ENCODE measurements at places on chromosomes 1 and 21.
A peak's percentile ranks its signal among the peaks of the same experiment; 100 is the strongest.

GRCh38 chr1:229381234-229381633 lies 38.4 kb upstream of the CCSAP start:
- DNase-seq, result no peak

DNA sequence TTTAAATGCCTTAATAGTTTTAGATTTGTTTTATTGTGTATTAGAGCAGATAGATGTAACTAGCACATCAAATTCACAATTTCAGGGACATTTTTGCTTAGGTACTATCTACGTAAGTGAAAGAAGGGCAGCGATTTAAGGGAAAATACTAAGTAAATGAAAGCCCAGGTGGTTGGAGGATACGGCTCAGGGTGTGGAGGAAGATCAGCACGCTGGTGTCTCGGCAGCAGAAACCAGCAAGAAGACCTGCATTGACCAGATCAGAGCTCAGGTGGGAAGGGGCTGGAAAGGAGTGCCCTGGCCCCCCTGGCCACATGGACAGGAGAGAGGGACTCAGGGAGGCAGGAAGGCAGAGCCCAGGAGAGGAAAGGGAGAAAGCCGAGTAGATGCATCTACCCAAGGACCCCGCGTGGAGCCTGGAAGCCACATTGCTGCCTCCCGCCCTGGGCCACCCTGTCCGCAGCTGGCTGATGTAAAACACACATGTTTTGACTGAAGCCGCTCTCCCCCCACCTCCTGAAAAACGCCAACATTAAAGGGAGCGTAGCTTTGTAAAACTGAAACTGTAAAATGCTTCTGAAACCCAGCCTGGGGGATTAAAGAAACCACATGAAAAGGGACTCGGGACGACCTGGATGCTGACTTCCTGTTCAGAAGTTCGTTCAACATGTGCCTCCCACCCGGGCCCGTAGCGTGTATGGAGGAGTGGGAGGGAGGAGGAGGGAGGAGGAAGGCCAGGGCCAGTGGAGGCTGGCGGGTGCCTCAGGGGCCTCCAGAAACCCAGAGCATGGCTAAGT lies 72.6 kb upstream of the TARDBP start:
- DNase-seq, result peak; percentile 20

DNA sequence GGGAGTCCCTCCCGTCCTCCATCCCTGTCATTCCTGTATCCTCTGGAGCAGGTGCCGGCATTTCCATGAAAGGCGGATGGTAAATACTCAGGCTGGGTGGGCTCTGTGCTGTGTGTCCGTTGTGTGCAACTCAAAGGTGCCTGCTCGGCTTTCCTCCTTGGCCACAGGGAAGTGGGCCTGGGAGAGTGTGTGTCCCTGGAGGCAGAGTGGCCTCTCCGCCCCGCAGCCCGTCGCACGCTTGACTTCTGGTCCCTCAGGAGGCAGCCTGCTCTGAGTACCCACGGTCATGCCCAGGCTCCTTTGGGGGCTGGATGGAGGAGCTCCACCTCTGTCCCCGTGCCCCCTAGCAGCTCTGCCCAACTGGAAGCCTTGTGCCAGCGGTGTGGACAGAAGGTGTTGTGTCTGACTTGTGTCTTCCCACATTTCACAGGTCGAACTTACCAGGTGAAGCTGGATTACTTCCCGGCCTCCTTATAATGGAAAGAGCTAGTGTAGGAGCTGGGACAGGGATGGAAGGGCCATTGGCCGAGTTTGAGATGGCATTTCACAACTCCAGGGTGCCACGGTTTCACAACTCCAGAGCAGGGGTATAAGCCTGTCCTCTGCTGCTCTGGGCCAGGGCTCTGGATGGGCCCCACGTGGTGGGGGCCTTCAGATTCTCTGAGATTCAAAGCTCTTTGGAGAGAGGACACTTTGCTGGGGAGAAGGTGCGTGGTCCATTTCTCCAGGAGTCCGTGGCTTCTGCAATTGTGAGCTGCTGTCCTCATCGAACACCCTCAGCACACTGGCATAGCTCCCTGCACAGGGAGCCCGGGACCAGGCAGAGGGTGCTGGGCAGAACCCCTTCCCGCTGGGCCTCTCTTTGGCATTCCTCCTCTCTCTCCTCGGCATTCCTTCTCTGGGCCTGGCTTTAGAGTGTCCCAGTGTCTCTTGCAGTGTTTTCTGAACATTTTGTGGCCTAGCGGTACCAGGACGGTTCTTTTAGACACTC lies 152.7 kb upstream of the COL6A1 start:
- DNase-seq, result no peak

GRCh38 chr1:67748630-67749029 lies 63.6 kb downstream of the GADD45A start:
- peak; percentile 88 for DNase-seq

GRCh38 chr1:39409055-39409816 lies 82.2 kb upstream of the BMP8A start:
- peak; percentile 31 for DNase-seq

DNA sequence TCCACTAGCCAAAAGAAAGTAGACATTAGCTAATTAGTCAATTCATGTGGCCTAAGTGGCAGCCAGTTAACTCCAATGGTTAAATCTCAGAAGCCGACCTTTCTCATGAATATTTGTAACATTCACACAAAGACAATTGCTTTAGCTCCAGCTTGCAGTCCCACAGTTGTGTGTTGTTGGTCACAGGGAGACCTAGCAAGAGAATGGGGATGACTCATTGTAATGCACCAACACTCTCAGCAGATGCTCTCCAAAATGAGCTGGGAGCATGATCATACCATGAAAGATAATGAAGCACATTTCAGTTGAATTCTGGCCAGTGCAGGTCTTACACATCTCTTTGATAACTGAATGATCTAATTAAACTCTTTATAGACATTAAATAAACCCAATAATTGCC lies 160.4 kb downstream of the HLX start:
- DNase-seq, result no peak

Data from amniotic epithelial cell (primary cell).